ENCODE measurements at places on chromosomes 5 and 9.

DNA sequence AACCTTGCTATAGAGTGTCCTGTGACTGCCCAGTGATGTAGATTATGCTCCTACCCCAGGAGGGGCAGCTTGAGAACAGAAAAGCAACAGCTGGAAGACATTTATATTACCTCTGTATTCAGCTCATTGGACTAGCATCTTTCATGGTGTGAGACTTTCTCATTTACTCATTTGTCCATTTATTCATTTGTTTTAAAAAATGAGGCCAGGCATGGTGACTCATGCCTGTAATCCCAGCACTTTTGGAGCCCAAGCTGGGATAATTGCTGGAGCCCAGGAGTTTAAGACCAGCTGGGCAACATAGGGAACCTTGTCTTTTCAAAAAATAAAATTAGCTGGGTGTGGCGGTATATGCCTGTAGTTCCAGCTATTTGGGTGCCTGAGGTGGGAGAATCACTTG lies 130.0 kb upstream of the LHFPL2 start:
- DNase-seq, result no peak

GRCh38 chr5:14399054-14399692 lies 182.4 kb upstream of the OTULINL start:
- DNase-seq, result no peak

- DNase-seq, result no peak
Observed at GRCh38 chr5:153516504-153517240, 26.2 kb downstream of the GRIA1 start.

- DNase-seq, result no peak
Observed at GRCh38 chr5:155649666-155650065, 636.1 kb downstream of the KIF4B start.

DNA sequence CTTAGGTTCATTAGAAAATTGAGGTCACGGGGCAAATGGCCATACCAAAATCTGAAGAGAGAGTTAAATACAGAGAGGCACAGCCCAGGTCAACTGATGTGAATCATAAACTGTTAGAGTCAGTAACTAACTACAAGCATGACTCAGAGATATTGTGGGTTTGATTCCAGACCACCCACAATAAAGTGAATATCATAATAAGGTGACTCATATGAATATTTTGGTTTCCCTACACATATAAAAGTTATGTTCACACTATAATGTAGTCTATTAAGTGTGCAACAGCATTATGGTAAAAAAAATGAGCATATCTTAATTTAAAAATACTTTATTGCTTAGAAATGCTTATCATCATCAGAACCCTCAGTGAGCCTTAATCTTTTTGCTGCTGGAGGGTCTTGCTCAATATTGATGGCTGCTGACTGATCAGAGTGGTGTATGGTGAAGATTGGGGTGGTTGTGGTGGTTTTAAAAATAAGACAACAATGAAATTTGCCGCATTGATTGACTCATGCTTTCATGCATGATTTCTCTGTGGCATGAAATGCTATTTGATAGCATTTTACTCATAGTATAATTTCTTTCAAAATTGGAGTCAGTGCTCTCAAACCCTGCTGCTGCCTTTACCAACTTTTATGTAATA lies 53.1 kb upstream of the EDIL3 start:
- DNase-seq, result no peak

DNA sequence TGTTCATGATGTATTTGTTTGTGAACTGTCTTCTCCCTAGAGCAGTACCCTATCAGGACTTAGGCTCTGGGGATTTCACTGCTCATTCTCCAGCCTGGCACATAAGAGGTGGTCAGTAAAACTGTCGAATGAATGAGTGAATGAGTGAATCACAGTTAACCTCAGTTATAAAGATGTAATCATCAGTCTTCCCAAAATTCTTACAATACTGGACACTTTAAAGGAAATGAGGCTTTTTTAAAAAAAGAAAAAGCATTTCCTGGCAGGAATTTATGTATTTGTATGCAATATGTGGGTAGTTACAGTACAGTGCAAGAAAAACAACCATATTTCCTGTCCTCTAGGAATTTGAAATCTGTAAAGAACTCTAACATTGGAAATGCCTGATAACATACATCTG lies 59.6 kb downstream of the RAI14 start:
- DNase-seq, result no peak

DNA sequence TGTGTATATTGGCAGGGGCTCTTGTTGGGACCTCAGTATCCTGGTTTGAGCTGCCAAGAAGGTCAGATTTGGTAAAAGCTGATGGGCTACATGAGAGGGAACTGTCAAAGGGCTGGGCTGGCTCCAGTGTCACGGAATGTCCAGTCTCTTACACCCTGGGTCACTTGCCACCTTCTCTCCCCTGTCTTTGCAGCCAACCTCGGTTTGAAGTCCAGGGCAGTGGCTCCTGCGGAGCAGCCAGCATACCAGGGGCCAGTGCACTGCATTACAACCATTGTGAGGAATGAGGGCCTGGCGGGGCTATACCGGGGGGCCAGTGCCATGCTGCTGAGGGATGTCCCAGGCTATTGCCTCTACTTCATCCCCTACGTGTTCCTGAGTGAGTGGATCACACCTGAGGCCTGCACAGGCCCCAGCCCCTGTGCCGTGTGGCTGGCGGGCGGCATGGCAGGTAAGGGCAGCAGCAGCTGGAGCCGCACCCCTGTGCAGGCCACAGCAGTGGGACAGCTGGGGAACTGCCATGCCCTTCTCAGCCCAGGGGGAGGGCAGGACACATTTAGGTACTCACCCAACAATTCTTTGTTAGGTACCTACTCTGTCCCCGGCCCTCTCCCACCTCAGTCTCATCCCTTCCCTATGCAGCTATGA lies 24.2 kb downstream of the IL9 start:
- no peak for DNase-seq

- no peak for DNase-seq
Observed at GRCh38 chr9:79123415-79123814, 448.4 kb upstream of the TLE4 start.

DNA sequence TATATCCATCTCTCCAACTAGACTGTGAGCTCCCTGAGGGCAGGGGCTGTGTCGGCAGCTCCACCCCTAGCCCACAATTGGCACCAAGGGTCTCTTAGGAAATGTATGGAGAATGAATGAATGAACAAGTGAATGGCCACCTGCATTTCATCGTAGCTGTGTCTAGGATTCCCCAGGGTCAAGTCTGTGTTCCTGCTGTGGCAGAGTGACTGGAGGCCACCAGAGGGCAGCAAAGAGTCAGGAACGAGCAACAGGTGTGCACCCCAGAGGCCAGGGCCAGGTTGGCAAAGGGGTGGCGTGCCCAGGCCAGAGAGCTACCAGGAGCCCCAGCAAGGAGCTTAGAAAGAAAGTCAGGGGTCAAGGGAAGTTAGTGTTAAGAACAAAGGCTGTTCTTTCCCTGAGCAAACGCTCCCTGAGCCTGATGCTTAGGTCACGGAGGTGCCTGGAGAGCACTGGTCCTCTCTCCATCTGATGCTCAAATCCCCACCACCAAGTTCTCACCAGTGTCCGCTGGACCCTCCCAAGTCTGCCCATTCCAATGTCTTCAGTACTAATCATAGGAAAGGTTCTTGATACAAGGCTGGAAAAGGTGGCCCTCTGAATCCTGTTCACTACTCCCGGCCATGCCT lies 160.7 kb downstream of the PAX5 start:
- DNase-seq, result no peak

DNA sequence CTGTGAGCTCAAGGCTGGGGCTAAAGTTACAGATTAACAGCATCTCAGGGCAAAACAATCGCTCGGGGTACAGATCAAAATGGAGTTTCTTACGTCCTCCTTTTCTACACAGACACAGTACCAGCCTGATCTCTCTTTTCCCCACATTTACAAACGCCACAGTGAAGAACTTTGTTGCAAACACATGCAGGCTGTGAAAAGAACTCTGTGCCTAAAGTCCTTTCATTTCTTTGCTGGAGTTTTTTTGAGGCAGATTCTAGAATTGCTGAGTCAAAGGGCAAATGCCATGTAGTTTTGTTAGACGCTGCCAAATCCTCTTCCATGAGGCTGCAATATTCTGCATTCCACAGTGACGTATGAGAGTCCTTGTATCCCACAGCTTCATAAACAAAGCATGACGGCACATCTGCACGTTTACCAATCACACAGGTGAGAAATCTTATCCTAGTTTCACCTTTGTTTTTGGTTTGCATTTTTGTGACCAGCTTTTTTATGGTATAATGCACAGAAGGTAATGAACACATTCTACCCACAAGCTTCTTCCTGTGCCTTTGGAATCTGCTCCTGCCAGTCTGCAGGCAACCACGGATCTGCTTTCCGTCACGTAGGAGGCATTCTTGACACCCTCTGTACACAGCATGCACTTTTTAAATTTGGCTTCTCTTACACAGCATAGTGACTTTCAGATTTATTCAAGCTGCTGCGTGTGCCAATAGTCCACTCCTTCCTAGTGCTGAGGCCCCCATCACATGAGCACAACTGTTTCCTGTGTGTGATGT lies 44.6 kb upstream of the LPCAT1 start:
- no peak for DNase-seq

- DNase-seq, result no peak
Observed at GRCh38 chr9:115234094-115234493, 116.1 kb upstream of the TNC start.

- no peak for DNase-seq
Observed at GRCh38 chr9:131530546-131530919, 530 bp downstream of the UCK1 start.

- DNase-seq, result no peak
Observed at GRCh38 chr9:98081477-98082219, 25.1 kb downstream of the NANS start.

- DNase-seq, result no peak
Observed at GRCh38 chr5:39570403-39571027, 145.7 kb upstream of the DAB2 start.

DNA sequence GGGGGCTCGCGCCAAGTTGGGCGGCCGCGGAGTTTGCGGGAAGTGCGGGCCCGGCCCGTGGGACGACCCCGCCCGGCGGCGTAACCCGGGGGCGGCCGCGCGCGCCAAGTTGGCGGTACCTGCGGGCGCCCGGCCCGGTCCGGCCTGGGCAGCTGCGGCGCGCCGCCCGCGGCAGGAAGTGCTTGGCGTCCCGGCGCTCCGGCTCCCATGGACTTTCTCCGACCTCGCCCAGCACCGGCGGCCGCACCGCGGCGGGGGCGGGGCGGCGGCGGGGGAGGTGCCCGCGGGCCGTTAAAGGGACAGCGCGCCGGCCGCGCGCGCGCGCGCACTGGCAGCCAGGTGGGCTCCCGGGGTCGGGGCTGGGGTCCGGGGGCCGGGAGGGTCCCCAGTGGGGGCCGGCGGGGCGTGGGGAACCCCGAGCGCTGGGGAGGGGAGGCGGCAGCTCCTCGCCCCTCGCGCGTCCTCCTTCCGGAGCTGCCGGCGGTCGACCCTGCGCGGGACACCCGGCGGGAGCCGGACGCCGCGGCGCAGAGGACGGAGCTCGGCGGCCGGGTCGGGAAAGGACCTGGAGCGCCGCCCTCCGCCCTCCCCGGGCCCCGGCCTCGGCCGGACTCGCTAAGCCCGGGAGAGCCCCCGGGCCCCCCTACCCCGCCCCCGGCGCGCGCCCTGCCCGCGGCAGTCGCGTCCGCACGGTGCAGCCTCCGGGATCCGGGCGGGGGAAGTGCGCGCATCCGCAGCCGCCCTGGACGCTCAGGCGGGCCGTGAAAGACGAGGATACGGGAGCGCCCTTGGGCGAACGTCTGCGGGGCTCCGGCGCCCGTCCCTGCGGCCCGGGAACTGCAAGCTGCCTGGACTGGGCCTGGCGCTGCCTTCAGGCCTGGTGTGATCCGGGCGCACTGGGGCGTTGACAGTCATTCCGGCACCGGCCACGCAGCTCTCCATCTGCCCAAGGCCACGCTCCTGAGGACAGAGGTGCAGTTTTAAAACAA lies at the start of gene NACC2:
Gene NACC2 (minus strand): TSS at position 220 of the 989 bp plus-strand sequence. CDS start 44,768 bp downstream, outside the sequence.
- no peak for DNase-seq

- DNase-seq, result no peak
Observed at GRCh38 chr5:139118804-139119203, 79.4 kb downstream of the SIL1 start.

DNA sequence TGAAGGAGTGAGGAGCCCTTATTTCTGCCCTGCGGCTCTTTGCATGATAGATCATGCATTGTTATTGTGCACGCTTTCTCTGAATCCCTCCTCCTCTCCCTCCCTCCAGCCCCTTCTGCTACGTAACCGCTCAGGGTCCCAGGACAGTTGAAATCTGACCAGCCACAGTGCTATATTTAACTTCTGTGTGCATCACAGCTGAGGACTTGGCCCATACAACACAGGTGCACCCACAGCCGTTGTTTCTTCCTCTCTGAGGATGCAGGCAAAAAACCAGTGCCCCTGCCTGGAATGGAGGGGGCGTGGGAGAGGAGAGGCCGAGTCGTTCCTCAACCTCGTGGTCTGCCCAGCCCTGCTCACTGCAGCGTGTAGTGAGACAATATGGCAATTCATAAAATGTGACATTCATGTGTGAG lies 335.6 kb upstream of the CLINT1 start:
- DNase-seq, result no peak

DNA sequence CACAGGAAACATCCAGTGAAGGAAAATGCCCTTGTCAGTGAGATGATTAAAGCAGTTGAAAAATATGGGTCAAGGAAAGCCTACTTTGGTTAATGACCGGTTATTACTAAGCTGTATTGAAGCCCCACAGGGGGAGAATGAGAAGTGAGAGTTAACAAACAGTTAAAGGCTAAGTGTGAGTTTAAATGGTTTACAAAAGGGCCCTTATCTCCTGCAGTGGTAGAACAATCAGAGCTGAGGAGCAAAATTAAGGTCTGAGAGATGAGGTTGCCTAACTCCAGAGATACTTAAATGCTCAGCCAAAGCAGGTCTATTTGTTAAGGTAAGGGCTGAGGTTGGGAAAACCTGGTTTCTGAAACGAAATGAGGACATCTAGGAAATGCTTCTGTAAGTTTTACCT lies 75.1 kb upstream of the FER start:
- DNase-seq, result no peak

DNA sequence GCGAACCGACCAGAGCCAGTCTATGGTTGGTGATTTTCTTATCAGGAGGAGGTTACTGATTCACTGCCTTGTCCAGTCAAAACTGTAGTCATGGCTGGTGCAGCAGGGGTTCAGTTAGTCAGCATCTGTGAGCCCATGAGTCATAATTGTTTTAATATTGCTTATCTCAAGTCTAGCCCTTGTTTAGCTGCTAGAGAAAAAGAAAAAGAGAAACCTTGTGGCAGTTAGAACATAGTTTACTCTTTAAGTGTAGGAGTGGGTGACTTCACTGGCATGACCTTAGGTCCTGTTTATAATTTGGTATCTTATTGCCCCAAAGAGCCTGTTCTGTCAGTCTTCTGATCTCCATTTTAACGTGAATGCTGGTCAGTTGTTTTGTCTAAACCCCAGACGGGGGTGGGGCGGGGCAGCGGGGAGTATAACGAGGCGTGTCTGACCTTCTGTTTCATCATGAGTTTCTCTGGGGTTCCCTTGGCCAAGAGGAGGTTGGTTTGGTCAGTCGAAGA lies 76.9 kb upstream of the NFIL3 start:
- no peak for DNase-seq

DNA sequence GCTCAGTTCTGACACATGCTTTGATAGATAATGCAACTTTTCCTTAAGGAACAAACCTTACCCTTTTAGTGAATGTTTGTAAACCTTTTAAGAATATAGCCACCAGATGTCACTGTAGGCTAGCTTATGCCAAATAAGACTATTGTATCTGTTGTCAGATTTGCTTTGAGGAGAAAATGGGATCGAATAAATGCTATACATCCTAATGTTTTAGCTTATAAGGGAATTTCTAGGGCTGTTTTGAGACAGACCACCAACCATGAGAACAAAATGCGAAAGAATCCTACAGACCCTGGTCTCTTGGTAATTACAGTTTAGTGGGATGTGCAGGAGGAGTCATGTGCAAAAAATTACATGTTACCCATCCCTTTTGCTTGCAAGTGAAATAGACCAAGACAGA lies 127.6 kb upstream of the NMUR2 start:
- DNase-seq, result no peak
